Adrenal gland (tissue), 19 donors: ENCODE measurements at places on chromosomes 11 and 22.

DNA sequence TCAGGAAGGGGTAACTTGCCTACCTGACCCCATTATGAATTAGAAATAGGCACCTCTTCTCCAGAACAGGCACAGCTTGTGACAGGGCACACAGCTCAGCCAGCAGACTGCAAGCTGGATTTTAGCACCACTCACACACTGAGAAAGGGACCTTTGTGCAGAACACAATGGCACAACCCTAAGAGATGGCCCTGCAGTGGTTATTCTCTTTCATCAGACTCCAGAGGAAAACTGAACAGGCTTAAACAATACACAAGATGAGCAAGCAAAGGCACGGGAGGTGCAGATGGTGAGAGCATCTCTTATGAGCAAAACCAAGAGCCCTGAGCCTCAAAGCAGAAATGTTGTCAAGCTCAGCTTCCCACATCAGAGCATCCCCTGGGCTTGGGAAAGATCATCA is 93.8 kb upstream of the LRRC55 start:
- no peaks in the 10 kb centered on the region for H3K4me1 ChIP-seq
- H3K36me3 ChIP-seq, result no peaks in the 10 kb centered on the region
- no peak overlapping the region for H3K27ac ChIP-seq
- DNase-seq, result no peak

DNA sequence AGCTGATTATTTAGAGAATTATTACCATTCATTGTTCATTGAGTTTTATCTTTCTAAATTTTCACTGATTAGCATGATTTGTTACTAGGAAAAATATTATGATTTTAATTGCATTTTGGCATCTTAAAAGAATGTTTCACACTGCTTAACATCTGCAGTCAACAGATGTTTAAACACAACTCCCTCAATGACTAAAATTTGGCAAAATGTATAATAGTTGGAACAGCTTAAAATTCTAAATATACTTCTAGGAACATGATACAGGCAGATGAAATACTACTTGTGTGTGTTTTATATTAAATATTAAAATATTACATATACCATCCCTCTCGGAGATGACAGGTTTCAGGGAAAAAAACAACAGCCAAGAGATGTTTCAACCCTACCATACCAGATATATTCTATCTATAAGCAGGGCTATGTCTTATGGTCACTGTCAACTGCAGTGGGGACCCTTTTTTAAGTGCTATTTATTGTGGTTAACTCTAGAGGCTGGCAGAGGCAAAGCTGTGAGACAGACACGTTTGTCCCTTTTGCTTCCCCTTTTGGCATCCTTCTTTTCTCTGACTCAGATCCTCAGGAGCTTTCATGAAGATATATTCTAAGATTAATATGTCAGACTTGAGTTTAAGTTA is 81.9 kb downstream of the BDNF start:
- no peaks in the 10 kb centered on the region for H3K4me1 ChIP-seq
- no peaks in the 10 kb centered on the region for H3K27me3 ChIP-seq
- no peak for DNase-seq
- no peaks in the 10 kb centered on the region for H3K36me3 ChIP-seq

DNA sequence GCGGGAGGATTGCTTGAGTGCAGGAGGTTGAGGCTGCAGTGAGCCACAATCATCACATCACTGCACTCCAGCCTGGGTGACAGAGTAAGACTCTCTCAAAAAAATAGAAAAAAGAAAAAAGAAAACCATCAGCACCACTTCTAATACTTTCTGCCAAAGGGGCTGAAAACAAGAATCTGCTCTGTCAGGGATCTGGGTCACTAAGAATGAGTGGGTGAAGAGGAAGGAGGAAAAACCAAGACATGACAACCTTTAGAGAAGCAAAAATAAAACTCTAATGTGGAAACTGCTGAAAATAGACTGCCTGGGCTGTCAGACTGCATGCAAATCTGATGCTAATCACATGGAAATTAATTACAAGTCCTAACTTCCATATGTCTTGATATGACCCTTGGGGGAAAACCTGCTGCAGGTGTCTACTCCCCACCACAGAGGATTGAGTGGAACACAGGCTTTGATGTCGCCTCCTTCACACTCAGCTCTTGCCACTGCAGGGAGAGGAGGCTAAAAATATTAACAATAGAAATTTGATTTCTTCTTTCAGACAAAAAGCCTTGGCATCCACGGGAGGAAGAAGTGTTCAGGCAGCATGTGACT is 62.5 kb upstream of the CRTAM start:
- DNase-seq, result no peak
- H3K4me1 ChIP-seq, result no peaks in the 10 kb centered on the region
- H3K4me3 ChIP-seq, result no peak overlapping the region
- no peaks in the 10 kb centered on the region for H3K36me3 ChIP-seq

- DNase-seq, result no peak
- H3K4me1 ChIP-seq, result peaks cover 37% of the 10 kb centered on the region
- no peaks in the 10 kb centered on the region for H3K27me3 ChIP-seq
- H3K36me3 ChIP-seq, result no peaks in the 10 kb centered on the region
- no peak overlapping the region for H3K27ac ChIP-seq
- H3K4me3 ChIP-seq, result no peak overlapping the region
These were observed 50.5 kb downstream of the SWAP70 start for GRCh38 chr11:9714272-9714940.

DNA sequence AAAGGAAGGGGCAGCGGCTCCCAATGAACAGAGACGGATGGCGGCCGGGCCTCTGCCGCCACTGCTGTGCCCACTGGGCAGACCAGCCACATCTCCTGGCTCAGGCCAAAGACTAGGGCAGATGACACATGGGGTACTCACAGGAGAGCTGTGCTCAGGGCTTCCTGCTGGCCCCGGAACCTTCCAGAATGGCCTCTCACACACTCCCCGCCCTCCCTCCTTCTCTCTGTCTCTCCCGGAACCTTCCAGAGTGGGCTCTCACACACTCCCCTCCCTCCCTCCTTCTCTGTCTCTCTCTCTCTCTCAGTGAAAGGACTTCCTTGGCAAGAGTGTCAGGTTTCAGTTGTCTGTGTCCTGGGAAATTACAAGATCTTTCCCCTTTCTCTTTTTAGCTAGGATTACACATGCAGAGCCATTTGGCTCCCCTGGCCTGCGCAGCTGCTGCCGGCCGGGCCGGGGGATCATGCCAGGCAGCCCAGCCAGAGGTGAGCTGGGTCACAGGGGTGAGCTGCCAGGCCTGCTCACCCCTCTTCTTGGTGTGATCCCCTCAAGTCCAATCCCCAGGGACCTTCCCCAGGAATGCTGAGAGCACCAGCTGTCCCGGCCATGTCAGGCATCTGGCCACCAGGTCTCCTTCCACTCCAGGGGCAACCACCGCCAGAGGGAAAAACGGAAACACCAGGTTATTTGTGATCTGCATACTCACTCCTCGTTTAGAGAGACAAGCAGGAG is 45.3 kb upstream of the ADA2 start:
- DNase-seq, result no peak
- H3K27me3 ChIP-seq, result no peaks in the 10 kb centered on the region

GRCh38 chr11:17905477-17905876 is 107.4 kb downstream of the SERGEF start:
- H3K27ac ChIP-seq, result no peak overlapping the region
- no peaks in the 10 kb centered on the region for H3K4me1 ChIP-seq
- H3K36me3 ChIP-seq, result no peaks in the 10 kb centered on the region
- no peak for DNase-seq
- no peaks in the 10 kb centered on the region for H3K27me3 ChIP-seq

DNA sequence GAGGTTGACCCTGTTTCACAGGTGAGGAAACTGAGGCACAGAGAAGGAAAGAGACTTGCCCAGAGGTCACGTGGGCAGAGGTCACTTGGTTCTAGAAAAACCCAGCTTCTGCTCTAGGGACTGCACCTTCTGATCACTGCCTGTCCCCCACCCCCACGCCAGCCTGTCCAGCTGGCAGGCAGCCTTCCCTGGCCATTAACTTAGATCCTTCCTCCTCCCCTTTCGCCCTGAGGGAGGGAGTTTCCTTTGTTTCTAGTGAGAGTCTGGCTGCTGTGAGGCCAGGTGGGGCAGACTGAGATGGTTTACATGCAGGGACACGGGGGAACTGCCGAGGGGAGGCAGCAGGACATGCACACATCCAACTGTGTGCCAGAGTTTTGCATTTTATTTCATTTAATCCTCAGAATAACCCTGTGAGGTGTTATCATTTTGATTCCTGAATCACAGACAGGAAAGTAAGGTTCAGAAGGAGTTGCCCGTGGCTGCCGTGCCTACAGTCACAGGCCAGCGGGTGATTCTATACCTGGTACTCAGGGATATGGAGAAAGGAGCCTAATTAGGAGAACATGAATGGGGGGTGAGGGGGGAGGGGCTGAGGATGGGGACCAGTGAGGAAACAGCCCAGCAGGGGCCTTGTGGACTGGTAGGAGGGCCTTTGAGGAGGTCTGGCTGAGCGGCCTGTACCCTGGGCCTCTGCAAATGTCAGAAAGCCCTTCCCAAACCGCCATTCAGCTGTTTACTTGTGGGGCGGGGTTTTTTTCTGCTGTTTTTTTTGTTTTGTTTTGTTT is 3.4 kb downstream of the FAM83F start:
- no peaks in the 10 kb centered on the region for H3K4me1 ChIP-seq
- H3K4me3 ChIP-seq, result no peak overlapping the region
- no peak overlapping the region for H3K27ac ChIP-seq
- peaks cover 17% of the 10 kb centered on the region for H3K27me3 ChIP-seq

DNA sequence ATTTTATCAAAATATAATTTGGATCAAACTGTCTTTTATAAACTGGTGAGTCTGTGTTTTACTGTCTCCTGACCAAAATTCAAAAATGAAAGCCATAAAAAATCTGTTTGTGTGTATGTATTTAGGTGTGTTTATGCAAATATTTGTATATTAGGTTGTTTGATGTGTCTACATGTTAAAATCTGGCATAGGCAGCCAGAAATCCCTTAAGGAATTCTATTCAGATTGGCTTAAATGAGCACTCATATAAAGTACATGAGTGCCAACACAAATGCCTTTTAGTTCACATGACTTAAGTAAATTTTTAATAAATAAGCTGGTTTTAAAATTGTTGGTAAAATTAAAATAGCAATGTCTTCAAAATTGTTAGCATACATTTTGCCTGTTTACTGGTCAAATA is 133.3 kb upstream of the GUCY1A2 start:
- H3K4me3 ChIP-seq, result no peak overlapping the region
- H3K36me3 ChIP-seq, result no peaks in the 10 kb centered on the region

- no peaks in the 10 kb centered on the region for H3K27me3 ChIP-seq
- H3K4me1 ChIP-seq, result no peaks in the 10 kb centered on the region
- no peak overlapping the region for H3K27ac ChIP-seq
- no peak for DNase-seq
- no peak overlapping the region for H3K4me3 ChIP-seq
- H3K36me3 ChIP-seq, result no peaks in the 10 kb centered on the region
These were observed 96.4 kb upstream of the SESN3 start for GRCh38 chr11:95327273-95327948.

DNA sequence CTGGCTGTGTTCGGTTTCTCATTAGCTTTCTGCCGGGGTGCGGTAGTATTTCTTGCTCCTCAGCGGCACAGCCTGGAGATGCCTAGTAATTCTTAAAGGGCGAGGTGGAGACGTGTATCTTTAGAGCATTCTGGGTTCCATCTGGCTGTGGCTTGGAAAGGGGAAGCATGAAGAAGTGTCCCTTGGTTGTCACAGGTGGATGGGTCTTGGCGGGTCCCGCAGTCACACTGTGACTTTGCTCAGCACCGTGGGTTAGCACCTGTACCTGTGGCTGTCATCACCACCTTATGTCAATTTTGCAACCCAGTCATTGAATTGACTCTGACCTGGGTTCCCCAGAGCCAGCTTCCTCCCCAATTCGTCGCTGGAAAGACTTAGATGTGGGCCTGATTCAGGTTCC is 57.6 kb downstream of the MIAT start:
- no peaks in the 10 kb centered on the region for H3K36me3 ChIP-seq
- no peaks in the 10 kb centered on the region for H3K27me3 ChIP-seq
- H3K27ac ChIP-seq, result no peak overlapping the region
- H3K4me3 ChIP-seq, result no peak overlapping the region
- DNase-seq, result no peak
- H3K4me1 ChIP-seq, result peaks cover 6% of the 10 kb centered on the region

GRCh38 chr11:108340973-108341372 is 118.1 kb downstream of the ATM start:
- no peak for DNase-seq
- H3K27me3 ChIP-seq, result no peaks in the 10 kb centered on the region
- H3K27ac ChIP-seq, result no peak overlapping the region
- H3K4me1 ChIP-seq, result no peaks in the 10 kb centered on the region

DNA sequence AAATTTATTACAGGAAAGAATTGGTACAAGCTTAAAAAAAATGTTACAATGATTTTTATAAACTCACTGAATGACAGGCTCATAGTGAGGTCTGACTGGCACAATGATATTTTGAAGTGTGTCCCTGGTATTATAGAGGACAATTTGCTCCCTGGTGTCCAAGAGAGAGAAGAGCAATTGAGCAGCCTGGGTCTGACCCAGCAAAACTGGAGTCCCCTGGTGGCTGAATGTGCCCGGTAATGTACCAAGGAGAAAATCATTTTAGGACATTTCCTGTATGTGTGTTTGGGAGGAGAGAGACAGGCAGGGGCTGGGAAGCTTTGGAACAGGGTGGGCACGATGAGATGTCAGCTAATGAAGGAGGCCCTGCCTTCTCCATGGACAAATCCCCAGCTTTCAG is 125.3 kb downstream of the APOL5 start:
- no peaks in the 10 kb centered on the region for H3K36me3 ChIP-seq
- no peak for DNase-seq
- H3K27me3 ChIP-seq, result no peaks in the 10 kb centered on the region
- H3K4me1 ChIP-seq, result peaks cover 34% of the 10 kb centered on the region

DNA sequence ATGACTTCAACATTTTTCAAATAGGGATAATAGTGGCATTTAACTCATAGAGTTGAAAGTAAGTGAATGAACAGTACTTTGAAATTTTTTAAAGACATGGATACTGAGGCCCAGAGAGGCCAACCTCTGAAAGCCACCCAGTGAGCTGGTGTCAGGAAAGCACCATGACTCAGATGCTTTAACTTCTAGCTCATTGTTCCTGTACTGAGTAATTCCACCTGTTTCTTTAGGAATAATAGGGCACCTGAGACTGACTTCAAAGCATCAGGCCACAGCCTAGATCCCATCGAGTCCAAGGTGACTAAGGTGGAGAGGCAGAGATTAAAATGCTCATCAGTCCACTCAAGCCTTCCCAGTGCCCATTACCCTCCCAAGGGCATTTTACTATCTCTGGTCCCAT is 491.8 kb upstream of the TENM4 start:
- H3K27me3 ChIP-seq, result no peaks in the 10 kb centered on the region
- no peaks in the 10 kb centered on the region for H3K36me3 ChIP-seq
- no peak overlapping the region for H3K27ac ChIP-seq

- no peaks in the 10 kb centered on the region for H3K27me3 ChIP-seq
- no peaks in the 10 kb centered on the region for H3K36me3 ChIP-seq
- peaks cover 29% of the 10 kb centered on the region for H3K4me1 ChIP-seq
- no peak for DNase-seq
These were observed 117.8 kb downstream of the APOL5 start for GRCh38 chr22:35835267-35835997.
